ENCODE measurements at places on chromosomes 1 and 21.

DNA sequence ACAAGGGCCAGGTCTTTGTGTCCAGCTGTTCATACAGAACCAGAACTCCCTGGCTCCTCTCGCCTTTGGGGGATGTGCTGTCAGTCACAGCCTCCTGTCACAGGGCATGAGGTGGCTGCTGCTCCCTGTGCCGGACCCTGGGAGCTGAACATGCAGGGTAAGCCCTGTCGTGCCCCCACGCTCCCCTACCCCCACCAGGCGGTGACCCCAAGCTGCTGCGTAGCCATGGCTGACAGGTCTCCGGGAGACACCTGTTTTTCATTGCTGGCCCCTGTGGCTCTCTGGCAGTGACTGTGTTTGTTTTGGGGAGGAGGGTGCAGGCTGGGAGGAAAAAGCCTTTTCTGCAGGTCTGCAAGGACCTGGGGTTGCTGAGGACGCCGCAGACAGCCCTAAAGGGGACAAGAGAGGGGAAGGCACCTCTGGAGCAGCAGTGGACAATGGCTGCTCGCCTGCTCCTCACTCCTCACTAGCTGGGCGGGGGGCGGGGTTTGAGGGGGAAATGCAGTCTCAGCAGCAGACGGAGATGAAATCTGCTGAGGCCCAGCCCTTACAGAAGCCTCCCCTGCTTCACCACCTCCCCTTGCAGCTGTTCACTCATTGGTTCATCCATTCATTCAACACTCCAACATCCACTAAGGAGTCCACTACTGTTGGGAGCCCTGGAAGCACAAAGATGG, 81.4 kb downstream of the TRABD2B start:
- DNase-seq, result no peak

- DNase-seq, result no peak
Measured at GRCh38 chr1:231584921-231585320, 41.7 kb upstream of the DISC1 start.

DNA sequence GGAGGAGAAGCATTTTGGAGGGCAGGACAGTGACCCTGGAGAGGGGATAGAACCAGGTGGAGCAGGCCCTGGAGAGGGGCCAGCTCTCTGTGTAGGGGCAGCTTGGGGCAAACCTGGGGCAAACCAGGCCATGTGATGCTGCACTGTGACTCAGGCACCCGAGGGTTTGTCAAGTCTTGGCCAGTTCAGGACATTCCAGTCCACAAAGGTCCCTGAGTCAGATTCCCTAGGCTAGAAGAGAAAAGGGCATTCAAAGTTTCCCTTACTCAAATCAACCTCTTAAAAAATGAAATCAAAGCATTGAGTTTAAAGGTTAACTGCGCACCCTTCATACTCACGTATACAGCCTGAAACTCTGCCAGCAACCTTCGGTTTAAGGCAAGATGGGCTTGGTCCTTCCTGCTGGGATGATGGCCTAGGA, 25.2 kb upstream of the PLA2G2C start:
- DNase-seq, result no peak

GRCh38 chr1:48944811-48945210, 168.1 kb upstream of the BEND5 start:
- DNase-seq, result no peak

GRCh38 chr1:24386241-24386640, 27.3 kb downstream of the STPG1 start:
- DNase-seq, result no peak

GRCh38 chr1:102628109-102628613, 480.2 kb downstream of the COL11A1 start:
- DNase-seq, result peak; percentile 50

All from NCI-H2081 treated with DMSO at 0.1 percent for 48 hours (cell line).